Activated naive CD4-positive, alpha-beta T cell treated with anti-CD3 and anti-CD28 coated beads, Interleukin-2, amount 50 U/mL, for 72 hours (primary cell): ENCODE measurements at places on chromosomes 11 and 22. TPM values are rescaled to one million over a fixed set of nuclear protein-coding genes. Genes with fewer than 3 reads are reported as not detected.

Gene MFRP
- total RNA-seq = not detected

Gene SOX6
- total RNA-seq = not detected

Gene PLCB3
- 10.4 TPM for total RNA-seq

Gene TANGO2
- 19.1 TPM for total RNA-seq

Gene ELFN2
- 0.41 TPM for total RNA-seq

Gene TSGA10IP
- total RNA-seq = not detected

Gene OSBPL5
- 20.0 TPM for total RNA-seq

Gene CASP4
- 40.1 TPM for total RNA-seq

Gene IL18
- not detected for total RNA-seq

Gene SRSF8
- 25.4 TPM for total RNA-seq

Gene ARHGEF17
- 0.02 TPM for total RNA-seq

Gene UBQLNL
- total RNA-seq = 0.21 TPM

Gene OR4X2
- not detected for total RNA-seq

Gene APOBEC3A
- not detected for total RNA-seq

Gene KCNJ4
- total RNA-seq = not detected

Gene FGF3
- total RNA-seq = not detected

Gene APOL6
- 23.5 TPM for total RNA-seq

Gene MMP12
- not detected for total RNA-seq

Gene PATE4
- total RNA-seq = not detected

Gene TMEM191C
- 0.93 TPM for total RNA-seq

Gene OR4A16
- not detected for total RNA-seq

Gene POU2AF2
- total RNA-seq = not detected

Gene THY1
- not detected for total RNA-seq

Gene TNNT3
- 12.9 TPM for total RNA-seq

Gene KRTAP5-2
- not detected for total RNA-seq

Gene RIC3
- total RNA-seq = 12.1 TPM

Gene MIOX
- total RNA-seq = 0.25 TPM

Gene PATE2
- not detected for total RNA-seq

Gene GLB1L3
- total RNA-seq = 19.3 TPM

Gene LDLRAD3
- 0.82 TPM for total RNA-seq

Gene POLA2
- 69.9 TPM for total RNA-seq

Gene RTCB
- 93.3 TPM for total RNA-seq

Gene DCHS1
- total RNA-seq = 2.1 TPM

Gene MGAT3
- 2.8 TPM for total RNA-seq

Gene KRTAP5-11
- not detected for total RNA-seq

Gene WT1
- total RNA-seq = not detected

Gene MYRF
- 1.6 TPM for total RNA-seq

Gene PATZ1
- 23.5 TPM for total RNA-seq

Gene C1QTNF4
- total RNA-seq = 1.2 TPM

Gene OR5B21
- 0.74 TPM for total RNA-seq

Gene OR10D3
- total RNA-seq = not detected

Gene OR51B4
- total RNA-seq = not detected

Gene SLC22A12
- total RNA-seq = not detected

Gene CERK
- total RNA-seq = 44.8 TPM
